ENCODE measurements at places on chromosomes 4 and X.

- no peak for DNase-seq
- no peaks in the 10 kb centered on the region for H3K36me3 ChIP-seq
- no peak overlapping the region for H3K4me3 ChIP-seq
- no peaks in the 10 kb centered on the region for H3K27me3 ChIP-seq
- H3K4me1 ChIP-seq, result no peaks in the 10 kb centered on the region
- no peak overlapping the region for H3K27ac ChIP-seq
Measured at GRCh38 chr4:13821522-13821921, 194.0 kb upstream of the BOD1L1 start.

GRCh38 chr4:127995776-127996175 is 30.6 kb downstream of the ABHD18 start:
- no peak for DNase-seq
- H3K36me3 ChIP-seq, result no peaks in the 10 kb centered on the region
- no peaks in the 10 kb centered on the region for H3K4me1 ChIP-seq
- no peak overlapping the region for H3K4me3 ChIP-seq
- H3K27ac ChIP-seq, result no peak overlapping the region

DNA sequence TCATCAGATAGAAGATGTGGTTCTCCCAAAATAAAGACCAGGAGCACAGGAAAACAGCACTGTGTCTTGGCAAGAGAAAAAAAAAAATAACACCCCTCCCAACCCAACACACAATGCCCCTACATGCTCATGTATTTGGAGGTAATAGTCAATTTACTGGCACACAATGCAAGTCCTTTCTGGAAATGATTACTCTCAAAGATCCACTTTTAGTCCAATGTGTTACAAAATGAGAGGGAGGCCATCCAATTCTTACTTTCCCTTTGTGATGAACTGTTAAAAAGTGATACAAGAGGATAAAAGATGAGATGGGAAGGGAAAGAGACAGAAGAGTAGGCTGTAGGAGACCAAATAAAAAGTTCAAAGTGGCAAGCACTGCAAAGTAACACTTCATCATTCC is 180.3 kb upstream of the DKK2 start:
- H3K36me3 ChIP-seq, result no peaks in the 10 kb centered on the region
- H3K27ac ChIP-seq, result no peak overlapping the region
- no peak overlapping the region for H3K4me3 ChIP-seq
- no peaks in the 10 kb centered on the region for H3K4me1 ChIP-seq
- H3K27me3 ChIP-seq, result no peaks in the 10 kb centered on the region

DNA sequence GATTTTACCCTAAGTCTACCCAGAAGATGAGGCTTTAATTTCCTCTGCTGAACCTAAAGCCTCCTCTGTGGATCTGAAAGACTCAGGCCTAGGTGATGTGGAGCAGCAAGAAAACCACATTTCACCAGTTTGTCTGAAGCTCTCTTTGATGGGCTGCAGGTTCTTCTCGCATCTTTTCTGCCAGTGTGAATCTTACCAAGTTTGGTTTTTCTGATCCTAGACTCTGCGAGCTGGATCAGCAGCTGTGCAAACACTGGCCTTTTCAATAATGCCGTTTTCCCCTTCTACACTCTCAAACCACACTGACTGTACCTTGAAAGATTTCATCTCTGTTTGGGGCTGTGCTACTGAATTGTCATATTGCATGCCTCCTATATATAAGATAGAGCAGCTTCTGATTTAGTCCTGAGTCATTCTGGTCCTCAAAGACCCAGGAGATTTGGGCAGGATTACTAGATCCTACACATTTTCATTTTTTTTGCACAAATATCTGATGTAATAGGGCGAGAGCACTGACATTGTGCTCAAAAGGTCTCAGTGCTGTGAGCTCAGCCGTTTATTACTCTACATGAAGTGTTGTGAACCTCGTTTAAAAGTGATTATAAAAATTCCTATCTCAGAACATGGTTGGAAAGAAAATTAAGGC is 133.6 kb upstream of the FAM9C start:
- no peaks in the 10 kb centered on the region for H3K36me3 ChIP-seq
- H3K4me3 ChIP-seq, result no peak overlapping the region
- H3K27me3 ChIP-seq, result no peaks in the 10 kb centered on the region

GRCh38 chrX:2820136-2820771 is 8.5 kb upstream of the GYG2 start:
- no peak overlapping the region for H3K27ac ChIP-seq
- no peak overlapping the region for H3K4me3 ChIP-seq
- H3K27me3 ChIP-seq, result peaks cover 4% of the 10 kb centered on the region
- no peak for DNase-seq
- no peaks in the 10 kb centered on the region for H3K36me3 ChIP-seq

GRCh38 chr4:179110356-179110755 is 1668.1 kb upstream of the AGA start:
- H3K4me1 ChIP-seq, result no peaks in the 10 kb centered on the region
- no peak for DNase-seq
- H3K36me3 ChIP-seq, result no peaks in the 10 kb centered on the region
- no peak overlapping the region for H3K27ac ChIP-seq

DNA sequence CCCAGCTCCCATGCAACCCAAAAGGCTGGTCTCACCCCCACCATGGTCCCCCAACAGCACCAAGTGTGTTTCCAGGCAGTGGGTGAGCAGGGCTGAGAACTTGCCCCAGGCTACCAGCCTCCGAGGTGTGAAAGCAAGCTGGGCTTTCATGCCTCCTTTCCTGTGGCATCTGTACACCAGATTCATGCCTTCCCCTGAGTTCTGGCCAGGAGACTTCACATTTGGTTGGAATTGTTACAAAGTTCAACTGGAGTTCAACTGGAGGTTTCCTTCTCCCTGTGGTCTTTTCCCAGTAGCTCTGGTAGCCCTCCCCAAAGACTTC is 77.6 kb upstream of the RAB40AL start:
- H3K27me3 ChIP-seq, result no peaks in the 10 kb centered on the region
- no peak overlapping the region for H3K27ac ChIP-seq
- no peak overlapping the region for H3K4me3 ChIP-seq
- H3K4me1 ChIP-seq, result no peaks in the 10 kb centered on the region
- H3K36me3 ChIP-seq, result no peaks in the 10 kb centered on the region
- no peak for DNase-seq
